ENCODE measurements at places on chromosomes 7 and 10.
A peak's percentile ranks its signal among the peaks of the same experiment; 100 is the strongest.

DNA sequence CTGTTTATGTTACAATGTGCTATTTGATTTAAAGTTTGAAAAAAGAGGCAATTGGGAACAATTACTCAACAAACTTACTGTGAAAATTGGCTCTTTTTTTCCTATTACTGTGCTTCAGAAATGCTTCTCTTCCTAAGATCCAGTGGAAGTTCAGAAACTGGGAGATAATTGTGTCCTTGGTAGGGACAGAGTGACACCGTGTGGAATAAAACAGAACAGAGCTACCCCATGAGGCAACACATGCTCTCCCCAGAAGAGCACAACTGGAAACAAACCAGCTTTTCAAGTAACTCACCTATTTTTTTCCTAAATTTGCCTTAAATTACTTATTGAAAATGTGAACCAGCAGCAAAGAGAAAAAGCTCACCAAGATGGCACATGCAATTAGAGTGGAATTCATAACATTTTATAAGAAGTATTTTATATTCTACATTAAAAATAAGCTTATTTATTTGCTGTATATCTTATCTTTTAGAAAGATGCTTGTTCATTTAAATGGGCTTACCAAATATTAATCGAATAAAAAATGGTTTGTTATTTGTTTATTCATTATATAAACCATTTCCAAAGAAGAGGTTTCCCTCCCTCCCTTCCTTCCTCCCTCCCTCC, 346.1 kb upstream of the ANKRD30A start:
- no peak for DNase-seq

DNA sequence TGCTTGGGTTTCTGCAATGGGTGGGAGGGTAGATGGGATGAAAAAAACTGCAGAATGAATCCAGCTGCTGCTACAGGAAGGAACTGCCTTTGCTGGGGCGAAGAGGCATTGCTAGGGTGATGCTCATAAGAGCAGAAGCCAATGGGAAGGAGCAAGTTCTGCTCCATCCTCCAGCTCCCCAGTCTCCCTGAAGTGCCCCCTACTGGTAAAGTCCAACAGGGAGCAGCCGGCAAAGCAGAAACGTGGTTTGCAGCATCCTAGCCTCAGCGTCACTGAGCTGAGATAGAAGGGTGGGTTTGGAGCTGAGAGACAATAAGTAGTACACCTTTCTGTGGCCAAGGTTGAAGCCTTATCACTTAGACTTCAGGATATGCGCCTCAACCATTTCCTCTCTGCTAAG, 220.5 kb downstream of the CCSER2 start:
- no peak for DNase-seq

DNA sequence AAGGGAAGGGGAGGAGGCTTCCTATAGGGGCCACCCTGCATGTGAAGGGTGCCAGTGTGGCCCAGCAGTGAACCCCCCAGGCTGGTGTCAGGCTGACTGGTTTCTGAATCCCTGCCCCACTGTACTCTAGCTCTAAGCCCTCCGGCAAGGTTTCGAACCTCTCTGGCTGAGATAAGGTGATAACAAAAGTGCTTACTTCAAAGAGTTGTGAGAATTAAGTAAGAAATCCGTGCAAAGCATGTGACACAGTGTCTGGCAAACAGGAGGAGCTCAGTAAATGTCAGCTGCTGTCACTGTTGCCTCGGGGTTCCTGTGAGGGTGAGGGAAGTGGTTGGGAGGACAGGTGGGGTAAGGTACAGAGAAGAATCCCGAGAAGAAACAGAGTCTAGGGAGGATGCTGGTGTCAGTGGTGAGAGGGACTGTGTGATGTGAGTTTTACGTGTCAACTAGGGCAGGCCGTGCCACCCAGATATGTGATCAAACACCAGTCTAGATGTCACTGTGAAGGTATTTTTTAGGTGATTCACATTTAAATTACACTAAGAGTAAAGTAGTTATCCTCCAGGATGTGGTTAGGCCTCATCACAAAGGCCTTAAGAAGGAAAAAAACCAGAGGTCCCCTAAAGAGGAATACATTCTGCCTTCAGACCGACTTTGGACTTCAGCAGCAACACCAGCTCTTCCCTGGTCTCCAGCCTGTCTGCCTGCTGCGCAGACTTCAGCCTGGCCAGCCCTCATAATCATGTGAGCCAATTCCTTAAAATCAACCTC, 64.4 kb downstream of the BPGM start:
- DNase-seq = peak; percentile 7

- no peak for DNase-seq
Observed at GRCh38 chr10:60958892-60959601, 15.1 kb upstream of the RHOBTB1 start.

DNA sequence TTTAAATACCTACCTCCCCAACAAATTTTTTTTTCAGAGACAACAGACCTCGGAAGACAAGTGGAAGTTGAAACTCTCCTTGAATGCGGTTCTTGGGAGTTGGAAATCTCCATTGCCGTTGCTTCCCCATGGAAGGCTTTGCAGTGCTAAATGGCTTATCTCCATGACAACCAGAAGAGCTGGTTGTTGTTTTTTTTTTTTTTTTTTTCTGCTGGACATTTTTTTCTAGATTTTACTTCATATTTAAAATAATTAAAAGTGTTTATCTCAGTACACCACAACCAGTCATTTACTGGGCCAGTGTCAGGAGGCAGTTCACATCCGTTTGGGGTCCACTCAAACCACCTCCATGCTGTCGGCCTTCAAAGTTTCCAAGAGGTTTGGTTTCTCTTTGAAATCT, 348.5 kb upstream of the PRKCQ start:
- DNase-seq = no peak

DNA sequence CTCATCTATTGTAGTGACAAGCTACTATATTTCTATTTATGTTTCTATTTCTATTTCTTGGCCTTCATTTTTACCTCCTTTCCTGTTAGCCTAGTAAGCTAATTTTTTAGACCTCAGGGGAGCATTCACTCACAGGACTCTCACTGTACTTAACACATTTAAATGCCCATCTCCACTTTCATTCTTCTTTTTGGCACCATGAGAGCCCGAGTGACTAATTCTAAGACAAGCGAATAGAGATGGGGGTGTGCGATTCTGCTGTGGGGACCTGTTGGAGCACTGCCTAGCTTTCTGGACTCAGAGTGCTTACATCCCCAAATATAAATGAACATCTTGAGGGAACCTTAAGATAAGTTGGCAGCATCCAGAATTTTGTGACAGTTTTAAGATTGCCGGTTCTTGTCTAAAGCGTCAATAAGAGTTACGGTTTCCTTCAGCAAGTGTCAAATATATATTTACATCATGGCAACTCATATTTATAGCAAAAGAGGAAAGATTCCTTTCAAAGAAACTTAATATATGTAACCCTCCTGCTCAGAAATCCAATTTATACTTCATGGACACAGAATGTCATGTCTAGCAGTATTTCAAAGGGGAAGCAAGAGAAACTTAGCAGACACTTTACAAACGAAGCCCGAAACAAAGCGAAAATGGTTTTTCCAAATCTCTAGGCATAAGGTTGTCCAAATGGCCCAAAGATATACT, 54.1 kb upstream of the AFAP1L2 start:
- no peak for DNase-seq

GRCh38 chr7:128986609-128987008, 48.9 kb downstream of the IRF5 start:
- DNase-seq = no peak

GRCh38 chr7:111029574-111030251, 61.2 kb upstream of the LRRN3 start:
- peak; percentile 53 for DNase-seq

DNA sequence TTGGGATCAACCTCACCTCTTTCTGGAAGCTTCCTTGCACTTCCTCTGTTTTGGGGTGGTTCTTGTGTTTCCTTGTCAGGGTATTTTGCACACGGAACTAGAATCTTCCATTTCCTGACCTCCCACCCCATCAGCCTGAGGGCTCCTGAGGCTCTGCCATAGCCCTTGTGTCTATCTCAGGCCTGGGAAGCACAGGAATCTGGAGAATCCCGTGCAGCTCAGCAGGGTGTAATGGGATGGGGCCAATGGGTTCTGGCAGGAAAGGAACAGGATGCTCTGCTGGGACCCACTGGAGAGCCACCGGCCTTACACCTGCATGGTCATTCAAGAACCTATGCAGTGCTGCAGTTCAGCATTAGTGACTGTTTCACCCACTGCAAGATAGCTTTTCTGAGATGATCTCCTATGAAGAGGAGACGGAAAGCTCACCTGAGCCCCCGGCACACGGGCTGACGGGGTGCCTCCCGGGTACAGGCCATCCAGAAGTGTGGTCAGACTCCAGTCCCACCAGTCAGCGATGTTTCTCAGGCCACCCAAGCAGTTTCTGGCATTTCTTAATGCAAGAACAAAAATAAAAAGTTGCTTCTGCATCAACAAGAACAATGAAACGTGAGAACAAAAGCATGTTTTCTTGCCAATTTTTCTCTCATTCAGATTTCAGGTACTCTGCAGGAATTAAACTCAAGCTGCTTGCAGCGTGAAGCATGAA, 133.2 kb downstream of the PKD1L1 start:
- DNase-seq = no peak

DNA sequence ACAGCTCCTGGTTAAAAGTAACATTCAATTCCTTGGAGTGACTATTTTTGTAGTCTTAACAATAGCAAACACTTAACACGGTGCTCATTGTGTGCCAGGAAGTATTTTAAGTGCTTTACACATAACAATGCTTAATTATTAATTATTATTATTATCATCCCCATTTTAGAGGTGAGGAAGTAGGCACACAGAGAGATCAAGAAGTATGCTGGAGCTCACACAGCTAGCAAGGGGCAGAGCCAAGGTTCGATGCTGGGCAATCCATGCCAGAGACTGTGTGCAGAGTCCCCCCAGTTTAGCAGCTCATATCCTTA, 48.2 kb upstream of the SMNDC1 start:
- no peak for DNase-seq

GRCh38 chr7:78473571-78474301, 675.2 kb downstream of the PHTF2 start:
- no peak for DNase-seq

- no peak for DNase-seq
Observed at GRCh38 chr7:150450491-150451001, at the start of gene GIMAP8. Gene GIMAP8, plus strand, starts transcription at chr7:150450630. Its CDS starts 16,069 bp downstream, at chr7:150466699.

DNA sequence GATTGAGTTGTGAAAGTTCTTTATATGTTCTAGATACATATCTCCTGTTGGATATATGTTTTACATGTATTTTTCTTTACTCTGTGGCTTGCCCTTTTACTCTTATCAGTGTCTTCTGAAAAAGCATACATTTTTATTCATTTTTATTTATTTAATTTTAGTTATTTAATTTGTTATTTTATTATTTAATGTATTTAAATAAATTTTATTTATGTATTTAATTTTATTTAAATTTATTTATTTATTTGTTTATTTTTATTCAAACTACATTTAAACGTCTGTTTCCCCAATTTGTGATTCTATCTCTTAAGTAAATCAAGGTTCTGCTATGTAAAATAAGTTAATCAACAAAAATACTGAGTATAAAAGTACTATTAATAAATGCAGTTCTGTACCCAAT, 279.1 kb upstream of the AKR1E2 start:
- no peak for DNase-seq

- no peak for DNase-seq
Observed at GRCh38 chr10:12405342-12406320, 56.3 kb downstream of the CAMK1D start.

Measured in activated CD4-positive, alpha-beta T cell treated with anti-CD3 and anti-CD28 coated beads for 24 hours (primary cell).